ENCODE measurements at places on chromosomes 11 and 22.
A peak's percentile ranks its signal among the peaks of the same experiment; 100 is the strongest.

DNA sequence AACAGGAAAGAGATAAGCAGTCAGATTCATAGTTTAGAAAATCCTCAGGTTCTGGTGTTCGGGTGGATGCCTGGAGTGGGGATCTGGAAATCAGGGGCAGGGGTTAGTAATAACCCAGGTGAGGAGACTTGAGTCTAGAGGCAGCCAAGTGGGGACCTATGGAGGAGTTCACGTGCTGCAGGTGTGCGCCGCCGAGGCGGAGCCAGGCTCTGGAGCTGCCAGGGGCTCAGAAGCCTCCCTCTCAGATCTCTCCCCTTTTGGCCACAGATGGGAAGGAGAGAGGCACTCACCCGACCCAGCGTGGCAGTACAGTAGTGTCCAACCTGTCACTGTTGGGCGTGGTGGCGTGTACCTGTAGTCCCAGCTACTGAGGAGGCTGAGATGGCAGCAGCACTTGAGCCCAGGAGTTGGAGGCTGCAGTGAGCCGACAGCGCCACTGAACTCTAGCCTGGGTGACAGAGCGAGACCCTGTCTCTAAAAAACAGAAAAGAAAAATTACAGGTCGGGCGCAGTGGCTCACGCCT is 27.5 kb downstream of the TXN2 start:
- no peak for DNase-seq

GRCh38 chr11:1908618-1909017 is 10.9 kb upstream of the TNNT3 start:
- no peak for DNase-seq

DNA sequence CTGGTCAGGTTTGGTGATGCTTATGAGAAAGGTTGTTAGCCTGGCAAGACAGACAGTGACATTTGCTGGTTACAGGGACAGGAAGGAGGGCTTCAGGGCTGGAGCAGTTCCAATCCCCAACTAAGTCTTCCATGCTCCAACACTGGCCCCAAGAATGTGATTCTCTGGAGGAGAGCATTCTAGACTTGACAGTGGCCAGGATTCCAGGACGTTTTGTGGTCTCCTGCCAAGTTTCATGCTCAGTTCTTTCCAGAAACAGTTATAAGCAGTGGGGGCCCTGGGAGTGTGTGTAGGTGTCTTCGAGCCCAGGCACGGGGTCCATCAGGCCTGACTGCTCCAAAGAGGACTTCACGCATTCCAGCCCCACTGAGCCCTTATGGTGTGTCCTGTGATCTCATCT is 8.9 kb upstream of the GRK3 start:
- DNase-seq = no peak

DNA sequence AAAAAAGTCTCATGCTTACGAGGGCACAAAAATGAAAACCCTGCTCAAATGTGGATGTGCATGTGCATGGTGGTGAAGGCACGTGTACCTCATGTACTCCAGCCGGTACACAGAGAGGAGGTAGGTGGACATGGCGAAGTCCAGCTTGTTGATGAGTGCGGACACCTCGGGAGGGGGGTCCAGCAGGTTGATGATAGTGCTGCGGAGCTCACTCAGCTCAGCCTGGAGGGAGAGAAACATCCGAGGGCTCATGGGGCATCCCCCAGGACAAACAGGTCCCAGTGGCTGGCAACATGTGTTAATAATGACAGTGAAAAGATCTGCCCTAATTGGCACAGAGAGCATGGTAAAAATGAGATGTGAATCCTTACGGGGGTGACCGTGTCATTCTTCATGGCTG is 9.2 kb upstream of the SERPIND1 start:
- DNase-seq = no peak

- no peak for DNase-seq
Measured at GRCh38 chr11:47399860-47400767, 8.3 kb upstream of the SLC39A13 start.

DNA sequence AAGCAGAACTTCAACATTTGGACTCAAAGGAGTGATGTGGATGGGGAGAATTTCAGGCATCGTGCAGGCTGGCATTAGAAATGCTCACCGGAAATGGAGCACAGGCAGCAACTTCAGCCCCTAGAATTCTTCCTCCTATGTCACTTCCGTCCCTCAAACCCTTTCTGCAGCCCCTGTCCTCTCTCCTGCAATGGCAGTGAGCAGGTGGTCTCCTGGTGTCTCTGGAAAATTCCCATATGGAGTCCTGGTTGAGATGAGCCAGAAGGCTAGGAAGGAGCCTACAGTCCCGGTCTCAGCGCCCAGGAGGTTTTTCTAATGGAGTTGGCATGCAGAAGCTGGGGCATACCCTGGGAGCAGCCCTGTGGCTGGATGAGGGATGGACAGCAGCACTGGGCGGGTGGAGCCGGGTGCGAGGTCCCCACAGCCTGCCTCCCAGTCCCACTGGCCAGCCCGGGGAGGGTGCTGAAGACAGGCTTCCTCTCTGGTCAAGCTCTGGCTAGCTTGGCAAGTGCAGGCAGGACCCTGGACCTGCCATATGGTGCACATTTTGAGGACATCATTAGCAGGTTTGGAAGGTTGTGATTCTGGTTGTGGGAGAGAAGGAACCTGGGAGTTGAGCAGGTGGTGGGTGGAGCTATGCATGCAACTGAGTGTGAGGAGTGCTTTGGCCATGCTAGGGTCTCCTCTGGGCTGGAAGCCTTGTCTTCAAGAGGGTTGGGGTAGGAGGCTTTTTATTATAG is 59.8 kb upstream of the B3GAT1 start:
- no peak for DNase-seq

DNA sequence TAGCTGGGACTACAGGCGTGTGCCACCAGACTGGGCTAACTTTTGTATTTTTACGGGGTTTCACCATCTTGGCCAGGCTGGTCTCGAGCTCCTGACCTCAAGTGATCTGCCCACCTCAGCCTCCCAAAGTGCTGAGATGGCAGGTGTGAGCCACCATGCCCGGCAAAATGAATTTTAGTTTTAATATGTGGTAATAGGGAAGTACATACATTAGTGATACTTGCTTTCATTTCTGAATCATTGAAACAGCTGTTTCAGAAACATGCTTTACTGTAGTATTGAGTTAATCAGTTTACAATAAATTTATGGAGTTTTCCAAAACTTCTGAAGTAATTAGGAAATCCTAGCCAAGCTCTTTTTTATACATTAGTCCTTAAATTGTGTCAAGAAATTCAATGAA is 15.6 kb downstream of the PCF11 start:
- no peak for DNase-seq

GRCh38 chr22:46433318-46433717 is 97.8 kb downstream of the TRMU start:
- DNase-seq = no peak

GRCh38 chr22:42811459-42811858 is 45.6 kb downstream of the ARFGAP3 start:
- no peak for DNase-seq

DNA sequence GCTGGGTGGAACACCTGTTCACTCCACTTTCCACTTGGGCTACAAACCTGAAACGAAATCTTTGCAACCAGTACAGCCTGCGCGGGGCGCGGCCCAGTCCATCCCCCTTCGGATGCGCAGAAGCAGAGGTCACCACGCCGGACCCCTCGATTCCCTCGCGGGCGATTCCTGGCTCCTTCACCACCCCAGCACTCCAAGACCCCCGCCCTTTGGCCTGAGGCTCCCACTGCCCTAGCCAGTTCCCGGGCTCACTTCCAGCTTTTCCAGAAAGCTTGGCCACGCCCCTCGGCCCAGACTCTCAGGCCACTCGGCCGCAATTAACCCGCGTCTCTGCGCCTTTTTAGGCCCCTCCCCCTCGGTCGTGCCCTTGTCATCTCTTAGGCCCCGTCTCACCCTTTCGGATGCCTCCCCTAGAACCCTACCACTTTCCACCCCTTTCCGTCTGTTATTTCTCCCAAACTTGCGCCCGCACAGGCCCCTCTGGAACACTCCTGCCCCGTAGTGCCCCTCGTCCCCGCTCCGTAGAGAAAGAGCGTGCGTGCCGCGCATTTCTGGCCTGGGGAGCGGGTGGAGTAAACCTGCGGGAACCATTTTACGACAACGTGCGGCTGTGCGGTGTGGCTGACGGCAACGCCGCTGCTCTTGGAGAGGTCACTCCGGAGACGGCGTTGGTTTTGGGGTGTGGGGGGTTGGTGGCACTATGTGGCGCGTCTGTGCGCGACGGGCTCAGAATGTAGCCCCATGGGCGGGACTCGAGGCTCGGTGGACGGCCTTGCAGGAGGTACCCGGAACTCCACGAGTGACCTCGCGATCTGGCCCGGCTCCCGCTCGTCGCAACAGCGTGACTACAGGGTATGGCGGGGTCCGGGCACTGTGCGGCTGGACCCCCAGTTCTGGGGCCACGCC is at the start of gene DLAT:
Gene DLAT, plus strand, starts transcription at position 636 of the 906 bp plus-strand sequence. Its CDS starts 65 bp downstream, at position 701.
- DNase-seq = peak; percentile 77

DNA sequence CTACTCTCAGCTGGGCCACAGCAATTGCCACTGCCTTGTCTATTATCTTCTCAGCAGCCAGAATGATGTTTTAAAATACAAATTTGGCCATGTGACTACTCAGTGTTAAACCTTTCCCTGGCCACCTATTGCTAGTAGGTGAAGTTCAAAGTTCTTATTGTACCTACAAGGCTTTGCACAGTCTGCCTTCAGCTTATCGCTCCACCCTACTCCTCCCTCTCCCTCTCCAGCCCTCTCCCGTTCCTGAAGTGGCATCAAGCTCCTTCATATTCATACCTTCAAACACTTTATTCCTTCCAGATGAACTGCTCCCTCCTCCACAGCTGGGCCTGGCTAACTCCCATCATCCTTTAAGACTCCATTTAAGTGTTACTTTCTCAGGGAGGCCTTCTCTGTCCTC is 37.3 kb downstream of the OR10A6 start:
- no peak for DNase-seq

DNA sequence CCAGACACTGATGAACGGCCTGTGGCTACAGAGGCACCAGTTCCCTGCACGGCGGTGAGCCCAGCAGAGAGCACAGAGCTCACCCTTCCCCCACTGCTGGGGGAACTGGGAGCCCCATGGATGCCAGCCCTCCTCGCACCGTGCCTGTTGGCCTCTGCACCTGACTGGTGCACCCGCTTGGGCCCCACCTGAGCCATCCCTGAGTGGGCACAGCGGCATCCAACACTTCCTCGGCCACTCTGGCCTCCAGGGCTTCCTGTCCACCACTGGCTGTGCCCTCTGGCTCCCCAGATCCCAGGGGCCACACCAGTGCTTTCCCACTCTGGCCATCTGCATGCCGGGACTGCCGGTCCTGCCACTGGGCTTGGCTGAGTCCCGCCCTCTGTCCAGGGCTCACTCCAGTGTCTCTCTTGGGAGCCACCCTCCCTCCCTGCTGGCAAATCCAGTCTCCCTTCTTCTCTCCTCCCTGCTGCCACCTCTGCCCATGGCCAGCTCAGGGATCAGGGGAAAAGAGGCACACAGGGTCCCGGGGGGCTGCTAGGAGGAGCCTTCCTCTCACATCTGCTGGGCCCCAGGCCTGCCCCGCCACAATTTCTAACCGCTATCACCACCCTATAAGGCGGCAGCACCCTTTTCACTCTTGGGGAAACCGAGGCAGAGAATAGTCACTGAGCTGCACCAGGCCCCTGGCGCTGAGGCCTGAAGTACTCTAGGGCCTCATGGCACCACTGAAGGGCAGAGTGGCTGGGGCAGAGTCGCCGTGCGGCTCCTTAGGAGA is 33.0 kb downstream of the GNB1L start:
- DNase-seq = no peak

- no peak for DNase-seq
Measured at GRCh38 chr22:47294222-47294532, 531.7 kb downstream of the TBC1D22A start.

- DNase-seq = no peak
Measured at GRCh38 chr11:78651136-78651775, 76.6 kb upstream of the NARS2 start.

- no peak for DNase-seq
Measured at GRCh38 chr11:60947700-60948099, 4.3 kb downstream of the SLC15A3 start.

DNA sequence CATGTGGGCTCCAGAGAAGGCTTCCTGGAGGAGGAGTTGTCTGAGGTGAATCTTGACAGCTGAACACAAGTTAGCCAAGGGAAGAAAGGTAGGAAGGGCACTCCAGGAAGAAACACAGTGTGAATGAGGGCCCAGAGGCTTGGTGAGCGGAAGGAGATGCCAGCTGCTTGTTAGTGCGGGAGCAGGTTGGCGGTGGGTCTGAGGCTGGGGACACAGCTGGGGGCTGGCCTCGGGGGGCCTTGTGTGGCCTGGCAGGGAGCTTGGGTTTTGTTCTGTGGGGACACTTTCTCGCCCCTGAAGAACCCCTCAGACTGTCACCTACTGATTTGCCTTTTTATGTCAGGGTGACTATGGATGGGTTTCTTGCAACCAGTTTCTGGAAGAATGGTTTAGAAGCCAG is 160.0 kb downstream of the ST3GAL4 start:
- DNase-seq = no peak

GRCh38 chr22:20258584-20259326 is 9.4 kb downstream of the RTN4R start:
- DNase-seq = no peak

- no peak for DNase-seq
Measured at GRCh38 chr11:72220696-72221363, 3.7 kb upstream of the INPPL1 start.

GRCh38 chr11:60265373-60266214 is 14.9 kb upstream of the MS4A4A start:
- DNase-seq = peak; percentile 48

- DNase-seq = no peak
Measured at GRCh38 chr22:40033586-40034380, 39.0 kb downstream of the FAM83F start.

- no peak for DNase-seq
Measured at GRCh38 chr22:40493441-40493840, 123.0 kb downstream of the SGSM3 start.

DNA sequence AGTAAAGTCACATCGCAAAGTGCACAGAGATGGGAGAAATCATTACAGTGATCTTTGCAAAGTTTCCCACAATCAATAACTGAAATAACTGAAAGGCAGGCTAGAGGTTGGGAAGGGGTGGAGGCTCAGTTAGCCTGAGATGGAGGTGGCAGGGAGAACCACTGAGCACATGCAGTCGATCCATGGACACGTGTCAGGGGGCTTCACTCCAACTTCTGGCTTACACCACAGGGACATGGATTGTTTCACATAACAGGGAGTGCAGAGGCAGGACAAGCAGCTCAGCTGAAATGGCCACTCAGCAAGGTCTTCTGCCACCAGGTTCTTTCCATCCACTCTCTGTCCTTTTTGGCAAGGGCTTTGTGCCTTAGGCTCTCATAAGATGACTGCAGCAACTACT is 35.1 kb upstream of the MICAL2 start:
- DNase-seq = no peak

- DNase-seq = no peak
Measured at GRCh38 chr11:126545057-126545555, 189.6 kb downstream of the ST3GAL4 start.

All from epithelial cell of esophagus (primary cell).